CD4-positive, alpha-beta T cell treated with Interleukin-6 at 100 ng/mL for 8 hours (primary cell): ENCODE measurements at places on chromosomes 4 and X.

DNA sequence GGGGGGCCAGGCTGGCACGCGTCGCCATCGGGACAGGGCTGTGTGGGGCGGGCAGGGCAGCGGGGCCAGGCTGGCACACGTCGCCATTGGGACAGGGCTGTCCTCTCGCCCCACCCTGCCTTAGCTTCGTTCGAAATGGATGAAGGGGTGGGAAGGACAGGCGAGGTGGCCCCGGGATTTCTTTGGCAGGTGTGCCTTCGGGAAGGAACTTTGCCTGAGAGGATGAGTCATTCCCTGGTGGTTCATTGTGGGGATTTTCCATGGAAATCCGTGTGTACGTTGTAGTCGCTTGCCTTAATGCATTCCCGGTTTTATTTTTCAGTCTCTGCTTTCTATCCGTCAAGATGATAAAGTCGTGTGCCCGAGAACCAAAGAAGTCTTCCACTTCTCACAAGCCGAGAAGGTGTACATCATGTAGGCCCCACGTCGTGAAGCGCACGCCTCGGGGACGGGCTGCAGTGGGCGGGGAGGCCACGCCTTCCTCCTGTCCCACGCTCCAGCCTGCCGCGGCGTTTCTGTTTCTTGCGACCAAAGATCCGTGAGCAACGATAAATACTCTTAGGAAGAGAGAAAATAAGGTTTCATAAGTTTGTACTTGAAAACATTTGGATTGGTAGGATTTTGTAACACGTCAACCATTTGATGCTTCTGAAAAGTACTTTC lies 8.1 kb upstream of the UVSSA start:
- DNase-seq: no peak

DNA sequence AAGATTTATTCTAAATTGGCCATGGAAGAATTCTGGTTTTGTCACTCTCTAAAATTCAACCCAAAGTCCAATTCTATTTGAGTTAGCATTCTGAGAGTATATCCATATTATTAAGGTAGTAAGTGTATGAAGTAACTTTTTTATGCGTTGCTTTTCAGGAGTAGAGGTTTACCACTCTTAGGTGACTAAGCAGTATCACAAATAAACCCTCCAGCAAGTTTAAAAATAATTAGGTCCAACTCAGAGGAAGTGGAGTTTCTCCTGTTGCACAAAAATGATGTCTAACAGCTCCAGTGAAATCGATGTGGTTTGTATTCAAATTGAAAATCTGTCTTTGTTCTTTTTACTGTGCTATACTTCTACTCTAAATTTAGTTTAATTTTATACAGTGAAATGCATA lies 6.6 kb downstream of the SCML1 start:
- no peak for DNase-seq

- no peak for DNase-seq
Measured at GRCh38 chr4:35965300-35965699, 279.0 kb downstream of the ARAP2 start.

GRCh38 chr4:52852711-52853110 lies 9.4 kb upstream of the RASL11B start:
- no peak for DNase-seq
